GOT3 (cell line): ENCODE measurements at places on chromosomes 7 and 10.
A peak's percentile ranks its signal among the peaks of the same experiment; 100 is the strongest.

GRCh38 chr7:138164804-138165203 is 88.5 kb downstream of the AKR1D1 start:
- no peak for DNase-seq

DNA sequence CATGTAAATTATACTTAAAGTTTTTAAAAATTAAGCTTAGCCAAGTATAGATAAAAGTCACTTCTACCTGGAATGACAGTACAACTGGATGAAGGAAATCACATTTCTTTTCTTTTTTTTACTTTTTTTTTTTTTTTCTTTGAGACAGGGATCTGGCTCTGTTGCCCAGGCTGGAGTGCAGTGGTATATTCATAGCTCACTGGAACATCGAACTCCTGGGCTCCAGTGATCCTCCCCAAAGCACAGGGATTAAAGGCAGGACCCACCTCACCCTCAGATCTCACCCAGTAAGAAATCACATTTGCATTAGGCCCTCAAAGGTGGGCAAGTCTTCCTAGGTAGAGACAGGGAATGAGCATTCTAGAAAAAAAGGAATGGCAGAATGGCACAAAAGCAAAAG is 69.5 kb upstream of the C1GALT1 start:
- no peak for DNase-seq

DNA sequence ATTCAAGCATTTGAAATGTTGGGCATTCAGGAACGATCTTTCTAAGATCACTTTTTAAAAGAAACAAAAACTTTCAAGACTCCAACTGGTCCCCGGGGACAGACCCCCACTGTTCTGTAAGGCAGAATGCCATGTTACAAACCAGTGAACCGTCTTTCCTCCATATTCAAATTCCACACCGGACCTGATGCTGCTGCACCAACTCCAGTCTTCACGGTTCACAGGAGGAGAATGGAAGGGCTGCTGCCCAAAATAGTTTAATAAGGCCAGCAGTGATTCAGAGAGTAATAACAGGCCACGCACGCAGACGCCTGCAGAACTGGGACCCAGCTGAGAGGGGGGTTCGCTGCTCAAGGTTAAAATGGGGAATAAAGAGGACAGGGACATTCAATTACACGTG is 47.2 kb downstream of the OSBPL3 start:
- no peak for DNase-seq

DNA sequence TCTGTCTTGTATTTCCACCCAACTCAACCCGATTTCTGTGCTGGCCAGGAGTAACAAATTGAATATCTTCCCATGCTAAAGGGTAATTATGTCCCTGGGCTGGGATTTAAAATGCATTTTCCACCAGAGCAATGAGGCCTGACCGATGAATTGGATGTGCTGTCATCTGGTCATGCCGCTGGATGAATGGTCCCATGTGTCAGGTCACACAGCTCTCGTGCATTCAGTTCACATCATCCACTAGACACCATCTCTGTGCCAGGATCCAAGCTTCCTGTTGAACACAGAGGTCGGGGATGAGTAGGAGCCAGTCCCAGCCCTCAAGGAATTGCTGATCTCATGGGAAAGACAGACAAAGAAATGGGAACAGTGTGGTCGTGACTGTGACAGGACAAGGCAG is 200.8 kb downstream of the ADRA2A start:
- DNase-seq, result no peak

- no peak for DNase-seq
Observed at GRCh38 chr10:66925896-66926715, at the start of gene LRRTM3. LRRTM3 (plus strand) TSS chr10:66926036.

- peak; percentile 80 for DNase-seq
Observed at GRCh38 chr10:98361131-98362025, 53.6 kb downstream of the PYROXD2 start.

DNA sequence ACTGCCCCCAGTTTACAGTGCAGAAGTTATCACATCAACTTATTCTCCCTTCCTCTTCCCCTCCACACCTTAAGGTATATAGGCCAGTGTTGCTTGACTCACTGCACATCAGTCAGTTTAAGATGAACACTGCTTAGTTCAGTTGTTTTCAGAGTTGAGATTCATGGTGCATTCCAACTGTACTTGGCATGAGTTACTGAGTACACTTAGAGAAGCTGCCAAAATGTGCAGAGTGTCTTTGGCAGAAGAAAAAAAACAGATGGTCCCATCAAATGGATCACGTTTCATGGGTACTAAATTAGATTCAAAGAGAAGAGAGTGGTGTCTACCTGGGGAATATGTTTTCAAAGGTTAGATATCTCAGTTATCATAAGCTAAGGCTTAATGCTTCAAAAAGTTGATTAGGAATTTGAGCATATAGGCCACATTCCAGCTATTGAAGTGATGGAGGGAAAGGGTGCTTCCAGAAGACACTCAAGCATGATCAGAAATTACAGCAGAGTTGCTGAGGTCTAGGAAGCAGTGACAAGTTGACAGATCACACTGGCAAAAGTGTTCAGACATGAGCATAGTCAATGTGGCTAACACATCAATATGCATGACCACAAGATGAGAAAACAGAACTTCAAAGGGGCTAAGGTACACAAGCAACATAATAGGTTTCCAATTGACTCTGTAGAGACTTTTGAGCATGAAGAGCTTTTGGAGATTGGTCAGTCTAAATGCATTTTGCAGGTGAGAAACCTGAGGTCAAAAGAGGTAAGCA is 579.2 kb upstream of the CELF2 start:
- no peak for DNase-seq

DNA sequence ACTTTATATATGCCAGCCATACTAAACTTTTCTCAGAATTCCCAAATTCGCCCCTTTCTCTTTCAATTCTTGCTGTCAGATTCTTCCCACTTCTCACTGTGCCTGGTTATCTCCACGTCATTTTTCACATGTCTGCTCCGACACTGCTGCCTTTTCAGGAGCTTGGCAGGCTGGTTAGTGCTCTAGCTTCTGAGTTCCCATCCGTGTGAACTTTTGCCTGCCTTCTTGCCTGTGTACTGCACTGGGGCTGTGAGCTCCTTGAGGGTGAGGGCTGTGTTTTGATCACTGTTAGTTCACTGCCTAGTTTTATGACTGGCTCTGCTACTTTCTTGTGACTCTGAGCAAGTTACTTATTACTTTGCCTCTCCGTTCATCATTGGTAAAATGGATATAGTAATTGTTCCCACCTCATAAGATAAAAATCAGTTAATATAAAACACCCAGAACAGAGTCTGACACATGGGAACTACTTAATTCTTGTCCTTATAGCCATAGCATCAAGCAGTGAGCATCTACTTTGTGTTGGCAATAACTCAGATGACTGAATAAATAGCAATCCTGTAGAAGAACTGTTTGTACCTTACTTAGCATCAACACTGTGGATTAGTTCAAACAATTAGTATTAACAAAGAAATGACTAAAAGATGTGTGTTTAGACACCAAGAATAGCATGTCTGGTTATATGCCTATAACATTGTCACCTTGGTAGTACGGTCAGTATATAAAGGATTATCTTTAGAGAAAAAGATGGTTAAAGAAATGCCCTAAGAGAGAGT is 5.5 kb downstream of the GSTO1 start:
- DNase-seq, result no peak

GRCh38 chr10:47300429-47300931 is 483 bp downstream of the GDF10 start:
- no peak for DNase-seq

DNA sequence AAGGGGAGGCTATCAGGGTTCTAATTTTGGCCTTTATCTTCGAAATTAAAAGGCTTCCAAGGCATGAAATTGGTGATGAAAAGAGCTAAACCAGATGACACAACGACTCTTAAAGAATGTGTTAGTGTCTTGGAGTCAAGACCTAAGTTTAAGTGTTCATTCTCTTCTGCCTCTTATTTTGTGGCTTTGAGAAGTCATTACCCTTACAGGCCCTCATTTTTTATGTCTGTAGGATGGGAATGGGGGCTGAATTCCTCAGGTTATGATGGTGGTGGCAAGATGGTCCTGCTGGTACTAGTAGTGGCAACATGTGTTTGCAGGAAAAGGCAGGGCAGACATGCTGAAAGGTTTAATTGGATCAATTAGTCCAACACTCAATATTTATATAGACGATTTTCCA is 15.4 kb downstream of the TAS2R60 start:
- no peak for DNase-seq

- no peak for DNase-seq
Observed at GRCh38 chr7:116786791-116787443, 75.5 kb upstream of the CAPZA2 start.

DNA sequence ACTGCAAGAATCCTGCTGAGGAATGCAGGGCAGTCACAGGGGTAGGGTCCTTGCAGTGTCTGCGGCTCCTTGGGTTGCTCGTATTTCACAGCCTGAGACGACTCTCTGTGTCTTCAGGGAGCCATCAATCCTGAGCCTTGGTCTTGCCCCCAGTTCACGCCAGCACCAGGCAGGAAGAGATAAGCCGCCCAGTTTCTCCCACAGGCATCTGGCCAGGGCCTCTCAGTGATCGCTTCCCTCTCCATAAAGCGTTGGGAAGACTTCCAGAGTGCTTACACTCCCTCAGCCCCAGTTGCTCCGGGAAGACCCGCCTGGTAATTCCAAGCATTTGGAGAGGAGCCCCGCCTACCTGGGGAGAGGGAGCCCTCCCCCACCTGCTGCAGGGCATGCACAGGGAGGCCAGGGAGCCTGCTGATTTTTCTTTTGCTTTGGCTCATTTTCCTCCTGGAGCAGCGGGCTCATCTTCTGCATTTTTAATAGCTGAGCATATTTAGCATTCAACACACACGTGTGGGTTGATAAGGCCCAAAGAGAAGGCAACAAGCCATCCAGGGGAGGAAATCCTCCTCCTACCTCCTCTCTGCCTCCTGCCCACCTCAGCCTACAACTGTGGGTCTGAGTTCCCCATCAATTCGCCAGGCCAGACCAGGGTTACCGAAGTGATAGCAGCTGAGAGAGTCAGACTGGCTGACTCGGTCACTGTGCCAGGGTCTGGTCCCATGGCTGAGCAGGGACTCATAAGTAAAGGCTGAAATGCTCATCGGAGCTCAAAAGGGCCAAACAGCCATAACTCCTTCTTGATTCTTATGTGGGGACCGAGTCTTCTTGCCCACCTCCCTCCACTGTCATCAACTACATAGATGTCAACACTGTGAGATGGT is 74.4 kb upstream of the EFCAB10 start:
- DNase-seq, result no peak

DNA sequence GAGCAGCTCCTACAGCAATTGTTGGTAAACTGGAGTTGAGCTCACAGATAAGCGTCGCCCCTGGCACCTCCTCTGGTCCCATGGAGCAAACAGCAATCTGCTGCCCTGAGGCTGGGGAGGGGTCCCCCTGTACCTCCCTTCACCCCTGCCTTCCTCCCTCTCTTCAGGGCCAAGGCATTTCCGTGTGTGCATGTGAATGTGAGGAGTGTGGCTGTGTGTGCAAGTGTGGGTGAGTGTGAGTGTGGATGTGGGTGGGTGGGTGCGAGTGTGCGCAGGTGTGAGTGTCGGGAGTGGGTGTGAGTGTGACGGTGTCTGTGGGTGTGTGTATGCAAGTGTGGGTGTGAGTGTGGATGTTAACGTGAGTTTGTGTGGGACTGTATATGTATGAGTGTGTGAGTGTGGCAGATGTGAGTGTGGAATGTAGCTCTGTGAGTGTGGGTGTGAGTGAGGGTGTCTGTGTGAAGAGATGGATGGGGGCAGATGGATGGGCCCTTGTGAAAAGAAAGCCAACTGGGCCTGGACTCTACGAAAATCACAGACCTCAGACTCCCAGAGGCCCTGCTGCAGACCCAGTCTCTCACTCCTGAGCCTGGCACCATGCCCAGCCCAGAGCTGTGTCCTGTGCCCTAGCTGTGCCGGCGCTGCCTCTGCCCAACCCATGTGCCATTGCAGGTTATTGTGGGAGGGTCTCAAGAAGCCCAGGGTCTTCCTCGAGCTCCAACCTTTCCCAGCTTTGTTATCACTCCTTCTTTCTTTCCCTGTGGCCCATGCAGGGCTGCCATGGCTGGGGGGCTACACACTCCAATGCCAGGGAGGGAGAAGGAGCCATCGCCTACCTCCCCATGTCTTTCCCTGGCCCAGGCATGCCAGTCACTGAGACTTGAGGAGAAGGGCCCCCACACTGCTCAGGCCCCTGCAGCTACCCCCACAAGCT is 73.9 kb downstream of the GRID1 start:
- no peak for DNase-seq

DNA sequence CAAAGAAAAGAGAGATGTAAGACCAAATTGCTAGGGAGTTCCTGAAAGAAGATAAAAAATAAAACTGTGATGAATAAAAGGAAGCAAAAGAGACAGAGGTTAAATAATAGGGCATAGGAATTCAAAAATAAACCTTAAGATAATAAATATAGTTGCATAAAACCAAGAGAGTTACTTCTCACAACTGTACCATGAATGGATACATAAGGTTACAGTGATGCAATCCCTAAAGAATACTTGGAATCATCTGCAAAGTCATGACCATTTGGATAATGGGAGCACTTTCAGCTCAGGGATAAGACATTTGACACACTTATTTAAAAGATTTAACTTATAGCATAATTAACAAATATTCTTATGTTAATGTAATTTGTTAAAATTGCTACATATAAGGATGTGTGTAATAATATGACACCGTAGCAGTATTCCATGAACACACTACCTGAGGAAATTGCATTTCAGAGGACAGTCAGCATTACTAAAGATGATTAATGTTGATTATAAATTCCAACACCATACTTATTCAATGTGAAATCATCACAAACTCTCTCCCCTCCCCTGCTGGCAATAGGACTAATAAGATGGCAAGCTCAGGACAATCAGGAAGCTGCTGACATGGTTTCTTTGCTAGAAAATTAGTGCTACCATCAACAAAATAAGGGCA is 202.1 kb upstream of the AKR1E2 start:
- no peak for DNase-seq

DNA sequence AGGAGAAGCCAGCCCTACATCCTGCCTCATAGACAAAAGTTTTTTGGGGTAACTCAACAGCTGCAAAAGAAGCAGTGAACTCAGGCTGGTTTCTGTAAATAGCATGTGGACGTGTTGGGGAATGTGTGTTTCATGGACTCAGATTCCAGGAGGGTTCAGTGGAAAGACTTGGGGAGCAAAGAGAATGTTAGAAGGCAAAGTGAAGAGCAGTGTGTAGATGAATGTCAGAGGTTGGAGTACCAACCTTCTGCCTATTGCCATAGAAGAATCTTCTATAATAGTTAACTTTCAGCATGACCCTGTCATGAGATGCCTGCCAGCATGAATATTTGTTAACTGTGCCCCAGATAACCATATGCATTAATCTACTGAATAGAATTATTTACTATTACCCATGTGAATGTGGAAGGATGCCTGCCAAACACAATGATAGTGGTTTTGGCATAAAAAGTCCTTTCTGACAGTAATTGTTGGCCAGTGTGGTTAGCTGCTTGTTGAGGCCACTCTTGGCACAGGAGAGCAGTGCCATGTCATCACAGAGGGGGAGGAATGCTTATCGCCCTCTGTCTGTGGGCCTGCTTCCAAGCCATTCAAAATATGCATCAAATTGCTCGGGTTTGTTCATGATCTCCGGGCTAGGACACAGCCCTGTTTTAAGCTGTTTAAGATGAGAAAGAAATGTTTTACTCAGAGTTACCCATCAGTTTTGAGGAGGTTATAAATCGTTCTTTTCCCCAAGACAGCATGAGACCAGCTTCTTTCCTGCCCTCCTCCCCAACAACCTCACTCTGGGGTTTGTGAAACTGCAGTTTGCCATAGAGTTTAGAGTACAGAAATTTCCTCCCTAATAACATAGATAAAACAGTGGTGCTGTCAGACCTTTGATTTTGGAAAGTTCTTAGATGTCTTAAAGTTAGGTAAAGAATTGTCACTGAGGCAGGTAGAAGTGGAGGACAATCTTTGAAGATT is 165.3 kb downstream of the WNT2 start:
- DNase-seq, result no peak

GRCh38 chr10:49302088-49302487 is 3.1 kb downstream of the C10orf71 start:
- no peak for DNase-seq
